ENCODE measurements at places on chromosomes 1 and 21.

GRCh38 chr21:45388011-45388521, 16.9 kb upstream of the COL18A1 start:
- DNase-seq, result no peak

- no peak for DNase-seq
These were observed 26.6 kb downstream of the SDE2 start for GRCh38 chr1:225972344-225973152.

GRCh38 chr21:34707876-34708325, 39.1 kb downstream of the CLIC6 start:
- no peak for DNase-seq

- no peak for DNase-seq
These were observed 31.7 kb upstream of the TADA1 start for GRCh38 chr1:166907763-166908162.

GRCh38 chr1:168643152-168643551, 66.7 kb downstream of the XCL1 start:
- no peak for DNase-seq

DNA sequence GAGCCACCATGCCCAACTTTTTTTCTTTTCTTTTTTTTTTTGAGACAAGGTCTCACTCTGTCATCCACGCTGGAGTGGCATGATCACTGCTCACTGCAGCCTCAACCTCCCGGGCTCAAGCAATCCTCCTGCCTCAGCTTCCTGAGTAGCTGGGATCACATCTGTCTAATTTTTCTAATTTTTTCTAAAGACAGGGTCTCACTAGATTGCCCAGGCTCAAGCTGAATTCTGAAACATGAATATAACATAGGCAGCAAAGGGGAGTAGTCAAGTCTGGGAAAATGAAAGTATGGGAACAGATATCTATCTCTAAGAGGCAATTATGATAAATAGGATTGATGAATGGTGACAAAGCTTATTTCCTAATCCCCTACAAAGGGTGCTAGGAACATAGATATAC, 7.3 kb upstream of the CMPK1 start:
- DNase-seq, result no peak

DNA sequence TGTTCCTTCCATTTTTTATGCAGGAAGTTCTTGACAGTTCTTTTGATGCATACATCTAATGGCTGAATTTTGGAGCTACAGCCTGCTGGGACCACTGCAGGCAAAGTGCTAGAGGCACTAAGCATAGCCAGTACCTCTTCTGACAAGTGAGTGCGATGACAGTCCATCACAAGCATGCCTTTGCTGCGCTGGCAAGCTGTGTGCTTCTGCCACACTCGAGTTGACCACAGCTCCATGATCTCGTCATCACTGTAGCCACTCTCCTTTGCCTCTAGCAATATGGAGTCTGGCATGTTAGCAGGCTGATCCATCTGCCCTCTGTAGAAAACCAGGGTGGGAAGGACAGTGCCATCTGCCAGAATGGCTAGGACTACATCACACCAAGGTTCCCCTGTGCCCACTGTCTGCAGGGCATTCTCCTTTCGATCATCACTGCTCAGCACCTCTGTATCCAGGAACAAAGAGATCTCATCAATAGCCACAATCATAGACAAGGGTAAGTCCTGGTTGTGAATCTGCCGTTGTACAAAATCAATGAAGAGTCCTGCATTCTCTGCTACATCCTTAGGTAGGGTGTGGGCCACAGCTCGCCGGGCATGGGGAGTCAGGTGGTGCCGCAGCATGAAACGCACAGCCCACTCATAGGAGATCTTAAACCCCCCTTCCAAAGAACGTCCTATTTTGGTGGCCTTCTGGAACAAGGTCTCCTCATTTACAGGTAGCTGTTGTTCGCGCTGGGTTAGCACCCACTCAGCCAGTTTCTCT, 6.0 kb downstream of the PSMB4 start:
- no peak for DNase-seq

DNA sequence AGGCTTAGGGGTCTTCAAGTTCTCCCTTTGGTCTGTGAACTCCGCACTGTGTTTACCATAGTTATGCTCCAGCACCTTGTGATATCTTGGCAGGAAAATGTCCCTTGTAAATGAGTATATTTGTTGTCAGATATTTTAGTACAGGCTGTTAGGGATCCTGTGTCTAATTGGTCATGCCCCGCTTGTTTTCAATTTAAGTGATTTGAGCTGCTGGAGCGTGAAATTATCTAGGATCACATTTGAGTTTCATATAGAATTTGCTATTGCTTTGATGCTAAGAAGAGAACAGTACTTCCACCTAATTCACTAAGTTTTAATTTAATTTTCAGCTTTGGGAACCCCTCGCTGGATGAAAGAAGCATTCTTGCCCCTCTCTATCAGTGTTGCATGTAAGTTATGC, 15.4 kb upstream of the TOR3A start:
- DNase-seq, result no peak

Measured in SK-N-SH (cell line).